ENCODE measurements at places on chromosomes 2 and 18.

DNA sequence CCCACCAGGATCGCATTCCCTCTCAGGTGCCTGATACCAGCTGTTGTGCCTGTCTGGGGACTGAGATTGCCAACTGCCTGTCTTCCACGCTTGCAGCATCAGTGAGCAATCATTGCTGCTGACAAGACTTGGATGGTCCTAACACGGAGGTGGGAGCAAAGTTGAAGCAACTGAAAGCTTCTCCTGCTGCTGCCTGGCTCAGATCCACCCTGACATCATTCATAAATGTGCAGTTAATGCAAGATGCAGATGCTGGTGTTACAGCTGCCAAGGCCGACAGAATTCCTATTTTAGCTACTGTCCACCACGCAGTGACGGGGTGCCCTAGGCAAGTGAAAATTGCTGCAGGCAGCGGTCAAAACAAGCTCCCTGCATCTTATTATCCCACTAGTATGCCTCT lies 131.4 kb downstream of the VWC2L start:
- H3K4me3 ChIP-seq = no peak overlapping the region
- no peaks in the 10 kb centered on the region for H3K27me3 ChIP-seq
- no peaks in the 10 kb centered on the region for H3K36me3 ChIP-seq

DNA sequence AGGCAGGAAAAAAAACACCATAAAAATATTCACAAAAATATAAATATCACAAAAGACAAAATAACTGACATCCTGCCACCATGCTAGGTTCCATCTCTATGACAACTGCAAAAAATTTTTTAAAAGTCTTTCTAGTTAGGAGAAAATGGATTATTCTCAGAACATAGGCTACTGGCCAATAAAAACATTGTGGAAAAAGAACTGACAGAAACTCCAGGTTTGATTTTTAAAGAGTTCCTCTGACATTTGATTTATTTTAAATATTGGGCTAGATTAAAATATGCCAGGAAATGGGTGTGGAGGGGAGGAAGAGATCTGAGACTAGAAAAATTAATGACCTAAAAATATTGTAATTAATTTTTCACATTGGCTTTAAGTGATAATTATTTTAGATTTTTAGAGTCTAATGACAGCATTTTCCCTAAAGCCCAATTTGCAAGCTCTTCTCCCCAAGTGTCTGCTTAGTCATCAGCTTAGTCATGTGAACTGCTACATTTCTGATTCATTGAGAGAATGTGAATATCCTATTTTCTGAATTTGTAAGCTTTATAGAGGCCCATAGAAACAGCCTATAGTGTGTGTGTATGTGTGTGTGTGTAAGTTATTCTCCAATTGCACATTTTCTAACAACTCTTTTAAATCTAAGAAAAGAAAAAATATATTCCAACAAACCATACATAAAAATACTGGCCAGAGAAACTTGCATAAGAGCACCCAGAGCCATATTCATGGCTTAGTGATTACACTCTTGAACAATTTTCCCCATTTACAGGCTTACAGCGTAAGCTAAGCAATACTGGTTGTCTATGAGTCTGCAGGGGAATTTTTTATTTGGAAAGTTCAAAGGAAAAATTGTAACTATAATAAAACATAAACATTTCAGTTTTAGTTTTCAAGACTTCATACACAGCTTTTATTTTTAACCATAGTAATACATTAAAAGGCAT lies 48.4 kb downstream of the TMEFF2 start:
- H3K27ac ChIP-seq = no peak overlapping the region
- peaks cover 20% of the 10 kb centered on the region for H3K4me1 ChIP-seq
- DNase-seq = no peak
- no peaks in the 10 kb centered on the region for H3K27me3 ChIP-seq
- H3K36me3 ChIP-seq = no peaks in the 10 kb centered on the region
- H3K4me3 ChIP-seq = no peak overlapping the region

DNA sequence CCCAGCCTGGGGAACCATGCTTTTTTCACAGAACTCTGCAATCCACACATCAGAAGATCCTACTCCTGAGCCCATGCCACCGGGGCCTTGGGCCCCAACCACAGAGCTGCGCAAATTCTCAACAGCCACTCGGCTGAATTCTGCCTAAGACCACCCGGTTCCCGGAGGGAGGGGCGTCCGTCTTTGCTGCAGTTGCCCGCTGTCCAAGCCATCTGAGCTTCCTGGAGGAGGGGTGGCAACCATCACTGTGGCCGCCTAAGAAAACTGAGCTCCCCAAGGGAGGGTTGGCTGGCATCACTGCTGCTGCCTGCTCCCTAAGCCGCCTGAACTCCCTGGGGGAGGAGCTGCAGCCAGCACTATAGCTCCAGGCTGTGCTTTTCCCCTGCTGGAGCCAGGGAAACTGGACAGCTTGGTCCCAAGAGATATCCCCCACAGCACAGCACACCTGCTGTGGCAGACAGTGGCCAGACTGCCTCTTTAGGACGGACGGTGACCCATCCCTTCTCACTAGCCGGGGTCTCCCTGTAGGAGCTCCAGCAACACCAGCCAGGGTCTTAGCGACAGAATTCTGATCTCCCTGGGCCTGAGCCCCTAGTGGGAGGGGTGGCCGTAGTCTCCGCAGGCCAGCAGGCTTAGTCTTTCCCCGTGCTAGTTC lies 1411.6 kb upstream of the CDH2 start:
- H3K27me3 ChIP-seq = no peaks in the 10 kb centered on the region
- H3K4me3 ChIP-seq = no peak overlapping the region
- H3K4me1 ChIP-seq = no peaks in the 10 kb centered on the region
- H3K36me3 ChIP-seq = no peaks in the 10 kb centered on the region

- H3K4me3 ChIP-seq = no peak overlapping the region
- no peak for DNase-seq
- no peak overlapping the region for H3K27ac ChIP-seq
- H3K36me3 ChIP-seq = no peaks in the 10 kb centered on the region
These were observed 680.0 kb downstream of the EPHA4 start for GRCh38 chr2:220892018-220892634.

DNA sequence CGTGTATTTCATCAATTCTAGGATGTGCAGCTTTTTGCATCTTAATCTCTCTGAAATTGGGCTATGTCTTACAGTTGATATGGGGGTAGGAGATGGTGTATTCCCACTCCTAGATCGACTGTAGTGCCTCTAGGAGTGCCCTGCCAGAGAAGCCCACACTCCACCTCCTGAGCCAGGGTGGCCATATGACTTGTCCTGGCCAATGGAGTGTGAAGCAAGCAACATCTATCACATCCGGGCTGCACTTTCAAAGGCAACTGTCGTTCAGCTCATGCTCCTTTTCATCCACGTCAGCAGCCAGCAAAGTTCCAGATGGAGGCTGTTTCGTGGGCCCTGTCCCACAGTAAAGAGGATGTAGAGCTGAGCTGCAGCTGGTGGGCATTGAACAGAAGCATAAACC lies 149.4 kb upstream of the SLC1A4 start:
- no peak for DNase-seq
- no peaks in the 10 kb centered on the region for H3K27me3 ChIP-seq
- H3K36me3 ChIP-seq = no peaks in the 10 kb centered on the region
- peaks cover 13% of the 10 kb centered on the region for H3K4me1 ChIP-seq
- H3K4me3 ChIP-seq = no peak overlapping the region
- H3K27ac ChIP-seq = no peak overlapping the region

DNA sequence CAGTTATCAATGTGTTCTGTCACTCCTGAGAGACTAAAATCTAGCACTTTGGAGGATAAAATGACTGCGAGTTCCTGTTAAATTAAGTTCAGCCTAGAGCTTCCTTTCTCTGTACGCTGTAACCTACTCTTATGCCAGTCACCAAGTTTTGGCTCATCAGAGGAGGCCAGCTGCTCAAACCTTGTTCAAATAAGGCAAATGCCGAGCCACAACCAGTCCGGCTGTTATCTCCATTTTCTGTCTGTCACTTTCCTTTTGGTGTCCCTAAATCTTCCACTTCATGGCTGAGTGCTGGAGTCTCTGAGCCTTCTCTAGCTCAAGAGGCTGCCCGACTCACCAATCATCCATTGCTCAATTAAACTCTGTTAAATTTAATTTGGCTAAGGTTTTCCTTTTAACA lies 33.5 kb upstream of the PXDN start:
- H3K27ac ChIP-seq = no peak overlapping the region
- DNase-seq = no peak
- no peaks in the 10 kb centered on the region for H3K36me3 ChIP-seq
- H3K4me1 ChIP-seq = no peaks in the 10 kb centered on the region
- no peak overlapping the region for H3K4me3 ChIP-seq
- H3K27me3 ChIP-seq = no peaks in the 10 kb centered on the region

- no peaks in the 10 kb centered on the region for H3K27me3 ChIP-seq
- H3K4me1 ChIP-seq = no peaks in the 10 kb centered on the region
- no peak for DNase-seq
- H3K36me3 ChIP-seq = no peaks in the 10 kb centered on the region
- no peak overlapping the region for H3K4me3 ChIP-seq
- H3K27ac ChIP-seq = no peak overlapping the region
These were observed 65.3 kb downstream of the SUCLG1 start for GRCh38 chr2:84393829-84394228.
